MV-4-11 (cell line): ENCODE measurements at places on chromosomes 16 and 17.
A peak's percentile ranks its signal among the peaks of the same experiment; 100 is the strongest.

- DNase-seq = no peak
Observed at GRCh38 chr17:76713765-76714164, 3.0 kb upstream of the MXRA7 start.

DNA sequence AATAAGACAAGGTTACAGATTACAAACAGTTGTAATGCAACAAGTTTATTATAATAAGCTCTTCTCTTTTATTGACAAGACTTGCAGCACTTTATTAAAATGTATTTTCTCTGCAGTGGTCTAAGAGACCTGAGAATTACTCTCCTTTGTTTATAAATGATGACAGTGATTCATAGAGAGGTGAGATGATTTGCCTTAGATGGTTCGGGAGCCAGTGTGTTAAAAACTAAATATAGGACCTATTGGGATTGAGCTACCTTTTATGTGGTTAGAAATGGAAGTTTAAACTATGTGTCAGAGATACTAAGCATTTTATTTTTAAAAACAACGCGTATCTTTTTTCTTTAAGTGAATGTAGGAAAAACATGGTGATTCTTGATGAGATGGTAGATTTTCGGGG lies 2.9 kb upstream of the KRTAP3-3 start:
- DNase-seq = no peak

DNA sequence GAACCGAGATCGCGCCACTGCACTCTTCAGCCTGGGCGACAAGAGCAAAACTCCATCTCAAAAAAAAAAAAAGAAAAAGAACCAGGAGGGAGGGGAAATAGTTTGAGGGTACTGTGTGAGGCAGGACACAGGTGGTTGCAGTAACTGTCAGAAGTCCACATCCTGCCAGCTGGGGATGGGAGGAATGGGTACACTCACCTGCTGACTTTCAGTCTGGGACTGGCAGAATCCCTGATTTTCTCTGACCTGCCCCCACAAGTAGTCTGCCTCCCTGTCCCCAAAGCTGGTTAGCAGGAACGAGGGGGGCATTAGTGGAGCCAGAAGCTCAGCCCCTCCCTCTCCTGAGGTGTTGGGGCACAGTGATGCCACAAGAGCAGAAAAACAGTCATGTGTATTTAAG lies 7.1 kb upstream of the ARL5C start:
- no peak for DNase-seq

- peak; percentile 29 for DNase-seq
Observed at GRCh38 chr17:55549140-55549539, 37.9 kb upstream of the SMIM36 start.

DNA sequence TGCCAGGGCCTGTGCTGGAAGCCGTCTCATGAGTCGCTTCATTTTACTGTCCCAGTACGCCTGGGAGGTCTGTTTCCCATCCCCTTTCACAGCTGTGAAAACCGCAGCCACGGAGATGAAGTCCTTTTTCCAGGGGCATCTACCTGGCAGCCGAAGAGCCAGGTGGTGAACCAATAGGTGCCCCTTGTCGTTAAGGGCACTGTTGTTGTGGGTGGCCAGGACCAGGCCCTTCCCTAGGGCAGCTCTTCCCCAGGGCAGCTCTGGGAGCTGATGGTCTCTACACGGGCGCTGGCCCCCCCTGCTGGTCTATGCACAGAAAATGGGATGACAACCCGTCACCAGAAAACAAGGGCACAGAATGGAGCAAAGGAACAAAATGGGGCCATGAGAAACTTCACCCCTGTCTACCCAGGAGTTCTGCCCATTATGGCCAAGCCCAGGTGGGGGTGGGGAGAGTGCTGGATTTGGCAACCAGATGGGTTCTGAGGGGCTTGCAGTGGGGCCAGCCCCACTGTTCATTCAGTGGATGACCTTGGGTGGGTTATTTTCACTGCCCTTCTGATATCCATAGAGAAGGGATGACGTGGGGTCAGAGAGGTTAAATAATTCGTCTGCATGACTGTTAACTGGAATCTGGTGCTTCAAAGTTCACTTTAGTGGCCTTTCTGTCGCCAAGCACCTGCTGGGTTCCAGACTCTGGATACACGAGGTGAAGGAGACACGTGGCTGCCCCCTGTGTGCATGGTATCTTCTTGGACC lies 11.5 kb downstream of the RMI2 start:
- DNase-seq = peak; percentile 52

DNA sequence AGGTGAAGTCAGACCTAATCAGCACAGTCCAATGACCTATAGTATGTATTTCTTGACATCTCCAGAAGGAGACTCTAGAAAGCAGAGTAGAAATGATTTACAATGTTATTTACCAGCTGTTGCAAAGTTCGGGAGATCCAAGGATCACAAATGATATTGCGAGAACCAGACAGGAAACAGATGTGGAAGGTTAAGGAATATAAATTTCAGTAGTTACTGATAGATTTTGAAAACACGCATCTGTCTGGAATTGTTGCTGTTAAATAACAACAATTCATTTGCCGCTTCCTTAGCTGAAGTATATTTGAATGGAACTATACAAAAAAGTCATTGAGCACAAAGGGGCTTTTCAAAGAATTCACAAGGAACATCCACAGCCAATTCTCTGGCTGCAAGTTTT lies 72.0 kb downstream of the STXBP4 start:
- no peak for DNase-seq

GRCh38 chr17:2060681-2061440 lies 6.0 kb downstream of the HIC1 start:
- no peak for DNase-seq

GRCh38 chr17:44348234-44348987 lies 3.3 kb downstream of the GRN start:
- DNase-seq = peak; percentile 99

DNA sequence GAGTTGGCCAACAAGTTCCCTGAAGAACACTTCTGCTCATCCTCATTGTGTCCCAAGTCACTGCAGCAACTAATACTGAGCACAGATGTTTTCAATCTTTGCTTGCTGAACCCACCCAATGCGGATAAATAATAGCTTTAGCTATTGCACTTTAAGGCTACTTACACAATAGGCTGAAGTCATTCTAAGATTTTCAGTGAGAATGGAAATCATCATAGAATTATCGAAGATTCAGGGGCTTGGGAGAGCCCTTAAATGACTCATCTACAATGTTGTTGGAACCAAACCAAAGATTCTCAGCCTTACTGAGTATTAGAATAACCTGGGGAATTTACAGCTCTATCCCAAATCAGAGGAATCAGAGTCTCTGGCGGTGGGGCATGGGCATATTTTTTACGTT lies 51.2 kb downstream of the SYCE1L start:
- DNase-seq = no peak

GRCh38 chr17:77449908-77450741 lies 309.4 kb downstream of the SEC14L1 start:
- peak; percentile 17 for DNase-seq

- DNase-seq = no peak
Observed at GRCh38 chr16:12160815-12161550, 184.4 kb downstream of the SNX29 start.

GRCh38 chr17:82092995-82093751 lies 4.9 kb downstream of the FASN start:
- DNase-seq = no peak

DNA sequence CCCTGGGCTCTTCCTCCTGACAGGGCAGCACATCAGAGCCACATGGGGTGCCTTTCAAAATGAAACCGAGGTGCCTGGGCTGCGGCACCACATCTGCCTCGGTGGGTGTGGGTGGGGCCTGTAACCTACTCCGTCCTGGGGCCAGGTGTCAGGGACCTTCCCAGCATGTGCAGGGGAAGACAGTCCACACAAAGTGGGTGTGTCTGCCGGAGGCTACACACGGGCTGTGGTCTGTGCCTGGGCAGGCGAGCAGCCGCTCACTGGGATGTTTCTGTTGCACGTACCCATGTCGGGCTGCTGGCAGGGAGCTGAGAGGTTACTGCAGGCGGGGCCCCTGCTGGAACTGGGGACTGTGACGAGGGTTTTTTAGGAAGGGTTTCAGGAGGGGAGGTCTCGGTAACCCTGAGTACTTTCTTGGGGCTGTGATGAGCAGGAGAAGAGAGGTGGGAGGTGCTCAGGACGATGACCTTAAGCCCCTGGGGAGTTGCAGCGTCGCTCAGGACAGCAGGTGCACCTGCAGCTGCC lies 351.2 kb downstream of the SEC14L1 start:
- no peak for DNase-seq

- DNase-seq = no peak
Observed at GRCh38 chr17:31320791-31321190, 631 bp downstream of the EVI2A start.

DNA sequence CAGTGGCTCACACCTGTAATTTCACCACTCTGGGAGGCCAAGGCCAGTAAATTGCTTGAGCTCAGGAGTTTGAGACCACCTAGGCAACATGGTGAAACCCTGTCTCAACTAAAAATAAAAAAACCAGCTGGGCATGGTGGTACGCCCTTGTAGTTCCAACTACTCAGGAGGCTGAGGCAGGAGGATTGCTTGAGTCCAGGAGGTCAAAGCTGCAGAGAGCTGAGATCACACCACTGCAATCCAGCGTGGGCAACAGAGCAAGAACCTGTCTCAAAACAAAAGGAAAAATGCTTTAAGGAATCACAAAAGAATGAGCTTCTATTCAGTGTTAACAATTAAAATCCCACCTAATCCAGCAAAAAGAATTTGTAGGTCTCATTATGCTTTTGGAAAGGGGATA lies 5.9 kb downstream of the PRR11 start:
- no peak for DNase-seq

DNA sequence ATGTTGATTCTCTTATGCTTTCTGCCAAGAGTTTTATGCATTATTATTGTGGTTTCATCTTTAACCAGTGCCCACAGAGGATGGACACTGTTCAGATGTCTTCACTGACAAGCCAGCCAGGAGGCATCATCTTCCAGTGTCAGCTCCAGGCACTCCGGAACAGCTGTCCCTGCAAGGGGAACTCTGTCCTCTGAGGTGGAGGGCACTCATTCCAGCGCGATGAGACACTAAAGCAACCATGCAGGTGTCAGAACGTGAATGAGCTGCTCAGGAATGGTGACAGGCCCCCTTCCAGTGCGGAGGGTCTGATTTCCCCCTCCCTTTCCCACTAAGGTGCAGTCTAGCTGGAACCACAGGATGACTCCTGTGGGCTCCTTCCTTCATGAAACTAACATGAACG lies 117.5 kb downstream of the NOG start:
- no peak for DNase-seq

GRCh38 chr17:83037874-83038165 lies 41.6 kb upstream of the METRNL start:
- DNase-seq = no peak

- no peak for DNase-seq
Observed at GRCh38 chr16:69240331-69240730, 53.4 kb downstream of the SNTB2 start.

DNA sequence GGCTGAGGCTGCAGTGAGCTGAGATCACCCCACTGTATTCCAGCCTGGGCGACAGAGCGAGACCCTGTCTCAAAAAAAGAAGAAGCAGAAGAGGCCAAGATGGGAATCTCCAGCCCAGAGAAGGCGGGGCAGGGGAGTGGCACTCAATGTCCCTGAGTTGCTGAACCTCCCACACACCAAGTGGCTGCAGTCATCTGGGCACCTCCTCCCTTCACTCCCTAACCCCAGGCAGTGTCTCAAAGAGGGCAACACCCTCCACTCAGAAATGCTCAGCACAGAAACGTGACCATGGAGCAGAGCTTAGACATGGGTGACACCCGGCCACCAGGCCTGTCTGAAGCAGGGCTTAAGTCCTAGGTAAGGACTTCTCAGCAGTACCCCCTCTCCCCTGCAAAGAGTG lies 36.3 kb upstream of the BCAR1 start:
- DNase-seq = peak; percentile 10

- DNase-seq = peak; percentile 54
Observed at GRCh38 chr17:68431661-68432071, 25.6 kb downstream of the WIPI1 start.

DNA sequence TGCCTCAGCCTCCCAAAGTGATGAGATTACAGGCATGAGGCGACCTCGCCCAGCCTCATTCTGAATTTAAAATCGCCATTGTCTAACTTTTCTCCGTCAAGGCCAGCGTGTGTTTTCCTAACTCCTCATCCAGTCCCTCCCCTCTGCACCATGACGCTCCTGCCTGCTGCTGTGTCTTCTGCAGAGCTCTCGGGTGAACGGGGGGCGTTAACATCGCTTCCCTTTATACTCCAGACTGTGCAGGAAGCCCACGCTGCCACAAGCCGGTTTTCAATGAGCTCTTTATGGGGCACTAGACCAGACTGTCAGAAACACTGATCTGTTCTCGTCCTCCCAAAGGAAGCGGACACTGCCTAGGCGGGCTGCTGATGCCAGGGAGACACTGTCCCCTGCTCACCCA lies 13.2 kb downstream of the AANAT start:
- peak; percentile 69 for DNase-seq

- no peak for DNase-seq
Observed at GRCh38 chr17:19440421-19440820, 29.4 kb downstream of the RNF112 start.

DNA sequence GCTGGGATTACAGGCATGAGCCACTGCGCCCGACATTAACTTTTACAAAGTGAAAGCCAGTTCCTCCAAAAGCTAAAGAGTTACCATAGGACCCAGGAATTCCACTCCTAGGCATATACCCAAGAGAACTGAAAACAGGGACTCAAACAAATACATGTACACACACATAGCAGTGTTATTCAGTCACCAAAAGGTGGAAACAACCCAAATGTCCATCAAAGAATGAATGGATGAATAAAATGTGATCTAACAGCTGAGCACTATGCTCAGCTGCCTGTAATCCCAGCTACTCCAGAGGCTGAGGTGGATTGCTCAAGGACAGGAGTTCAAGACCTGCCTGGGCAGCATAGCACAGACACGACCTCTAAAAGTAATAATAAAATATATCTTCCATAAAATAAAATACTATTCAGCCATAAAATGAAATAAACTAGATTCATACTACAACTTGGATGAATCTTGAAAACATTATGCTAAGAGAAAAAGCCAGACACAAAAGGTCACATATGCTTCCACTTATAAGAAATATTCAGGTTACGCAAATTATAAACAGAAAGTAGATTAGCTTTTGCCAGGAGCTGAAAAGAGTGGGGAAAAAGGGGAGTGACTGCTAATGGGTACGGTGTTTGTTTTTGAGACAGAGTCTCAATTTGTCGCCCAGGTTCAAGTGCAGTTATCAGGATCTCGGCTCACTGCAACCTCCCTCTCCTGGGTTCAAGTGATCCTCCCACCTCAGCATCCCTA lies 9.3 kb upstream of the USP7 start:
- DNase-seq = no peak
